Islet precursor cell (in vitro differentiated cells): ENCODE measurements at places on chromosomes 6 and 20.

DNA sequence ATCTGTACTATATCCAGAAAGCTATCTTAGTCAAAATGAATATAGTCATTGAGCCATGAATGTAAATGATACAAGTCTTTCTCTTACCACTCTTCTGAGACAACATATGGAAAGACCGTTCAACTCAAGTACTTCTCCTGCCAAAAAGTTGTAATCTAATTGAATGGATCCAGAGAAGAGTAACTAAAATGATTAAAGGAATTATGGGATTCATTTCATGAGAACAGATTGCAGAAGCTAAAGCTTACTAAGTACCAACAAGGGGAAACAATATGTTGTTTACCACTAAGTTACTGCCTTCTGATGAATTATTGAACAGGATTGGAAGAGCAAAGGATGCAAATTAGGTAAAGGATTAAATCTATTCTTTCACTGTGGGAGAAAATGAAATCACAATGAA is 2.0 kb upstream of the LGSN start:
- no peak for DNase-seq

DNA sequence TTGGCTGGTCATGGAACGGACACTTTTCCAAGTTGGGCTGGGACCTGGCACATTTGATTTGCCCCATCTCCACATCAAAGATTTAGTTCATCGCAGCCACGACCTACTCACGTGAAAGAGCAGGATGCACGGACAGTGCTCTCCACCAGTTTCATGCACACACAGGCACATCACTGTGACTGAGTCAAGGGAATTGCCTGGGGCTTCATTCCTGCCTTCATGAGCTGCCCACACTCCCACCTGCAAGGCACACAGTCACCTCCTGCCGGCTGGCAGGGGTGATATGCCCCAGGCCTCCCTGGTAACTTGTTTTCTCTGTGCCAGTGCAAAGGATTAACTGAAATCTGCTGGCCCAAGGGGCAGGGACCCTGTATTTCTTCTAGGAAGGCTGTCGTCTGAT is 23.3 kb upstream of the CST1 start:
- DNase-seq: peak; percentile 54

- DNase-seq: peak; percentile 27
Observed at GRCh38 chr6:90003069-90003795, 109.0 kb downstream of the GJA10 start.

DNA sequence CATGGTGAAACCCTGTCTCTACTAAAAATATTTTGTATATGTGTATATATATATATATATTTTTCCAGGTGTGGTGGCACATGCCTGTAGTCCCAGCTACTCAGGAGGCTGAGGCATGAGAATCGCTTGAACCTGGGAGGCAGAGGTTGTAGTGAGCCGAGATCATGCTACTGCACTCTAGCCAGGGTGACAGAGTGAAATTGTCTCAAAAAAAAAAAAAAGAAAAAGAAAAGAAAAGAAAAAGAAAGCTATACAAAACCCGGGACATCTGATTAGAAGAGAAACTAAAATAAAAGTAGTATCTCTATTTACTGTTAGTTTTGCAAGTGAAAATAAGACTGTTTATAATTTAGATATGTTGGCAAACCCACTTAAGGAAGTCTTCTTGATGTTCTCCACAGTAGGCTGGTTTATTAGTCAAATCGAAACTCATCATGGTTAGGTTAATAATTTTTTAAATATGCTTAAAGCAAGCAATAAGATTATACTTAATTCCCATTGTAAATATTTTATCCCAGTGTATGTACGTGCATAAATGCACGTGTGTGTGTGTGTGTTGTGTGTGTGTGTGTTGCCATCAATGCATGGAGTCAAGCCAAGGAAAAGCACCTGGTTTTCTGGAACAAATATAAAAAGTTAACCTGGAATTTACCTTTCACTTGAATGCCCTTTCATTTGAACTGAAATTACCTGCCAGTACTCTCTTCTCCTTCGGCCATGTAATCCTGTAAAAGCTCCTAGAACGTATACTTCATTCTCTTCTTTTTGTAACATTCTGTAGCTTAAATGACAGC is 7.1 kb downstream of the VNN2 start:
- no peak for DNase-seq

DNA sequence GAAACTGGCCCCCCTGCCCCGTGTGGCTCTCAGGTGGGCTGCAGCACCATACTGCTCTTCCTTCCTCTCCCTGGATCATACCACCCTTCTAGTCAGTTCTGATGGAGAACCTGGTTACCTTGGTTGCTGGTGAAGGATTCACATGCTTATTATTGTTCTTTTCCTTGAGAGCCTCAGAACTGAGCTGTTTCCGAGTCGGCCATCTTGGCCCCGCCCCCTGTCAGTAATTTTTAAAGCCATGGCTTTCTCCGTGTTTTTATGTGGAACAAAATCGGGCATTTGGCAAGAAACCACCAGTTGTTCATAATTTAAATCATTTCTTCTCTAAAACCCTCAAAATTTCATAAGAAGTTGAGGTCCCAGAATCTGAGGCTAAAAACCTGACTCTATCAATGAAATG is 493.8 kb downstream of the NKAIN2 start:
- no peak for DNase-seq

GRCh38 chr6:138162955-138163575 is 1.3 kb downstream of the ARFGEF3 start:
- DNase-seq: no peak

- DNase-seq: no peak
Observed at GRCh38 chr6:68633972-68634725, 933 bp upstream of the ADGRB3 start.

GRCh38 chr6:15343490-15344191 is 97.8 kb downstream of the JARID2 start:
- DNase-seq: no peak

DNA sequence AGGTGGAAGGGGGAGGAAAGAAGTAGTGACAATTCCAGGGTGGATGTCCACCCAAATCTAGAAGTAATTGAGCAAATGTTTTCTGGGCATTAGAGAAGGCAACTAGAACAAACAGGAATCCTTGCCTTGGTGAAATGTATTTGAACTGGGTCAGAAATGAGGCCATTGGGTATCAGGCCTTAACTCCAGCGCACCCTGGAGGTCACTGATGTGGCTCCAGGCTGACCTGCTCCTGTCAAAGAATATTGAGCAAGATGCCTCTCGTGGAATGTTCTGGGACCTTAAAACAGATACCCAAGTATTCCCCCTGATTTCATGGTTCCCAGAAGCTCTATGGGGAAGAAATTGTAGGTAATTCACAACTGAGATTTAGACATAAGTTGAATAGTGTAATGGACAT is 6.9 kb downstream of the HLA-DPB1 start:
- DNase-seq: peak; percentile 80

GRCh38 chr6:135209803-135210202 is 28.7 kb downstream of the MYB start:
- DNase-seq: no peak

DNA sequence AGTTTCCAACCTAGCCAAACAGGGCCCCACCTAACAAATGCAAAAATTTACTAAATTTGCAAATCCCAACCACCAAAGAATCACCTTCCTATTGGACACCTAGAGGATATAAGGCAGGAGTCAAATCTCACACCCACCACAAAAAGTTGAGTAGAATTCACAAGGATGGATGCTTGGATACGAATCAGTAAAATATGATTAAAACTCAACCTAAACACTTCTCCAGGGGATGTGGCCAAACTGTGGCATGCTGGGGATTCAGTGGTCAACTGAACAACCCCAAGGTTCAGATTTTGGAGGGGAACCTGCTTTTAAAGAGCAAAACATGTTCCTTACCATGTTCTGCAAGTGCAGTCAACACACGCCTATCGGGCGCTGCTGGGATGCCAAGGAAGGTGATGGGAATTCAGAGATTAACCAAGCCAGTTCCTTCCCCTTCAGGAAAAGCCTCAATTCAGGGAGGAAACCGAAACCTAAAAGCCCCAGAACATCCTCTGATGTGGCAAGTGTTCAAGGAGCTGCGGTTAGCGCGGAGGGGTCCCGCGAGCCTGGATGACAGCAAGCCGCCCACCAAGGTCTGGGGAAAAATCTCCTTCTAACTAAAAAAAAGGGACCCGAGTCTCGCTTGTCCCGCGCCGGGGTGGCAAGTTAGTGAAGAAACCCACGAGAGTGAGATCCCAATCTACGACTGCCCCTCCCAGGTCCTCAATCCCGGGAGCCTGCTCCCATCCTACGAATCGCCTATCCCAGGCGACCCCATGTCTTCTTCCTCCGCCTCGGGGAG is 902 bp downstream of the SAMHD1 start:
- no peak for DNase-seq

GRCh38 chr6:106356378-106356777 is 4.1 kb upstream of the CRYBG1 start:
- no peak for DNase-seq

- DNase-seq: peak; percentile 80
Observed at GRCh38 chr6:53119772-53120409, 28.8 kb downstream of the GCM1 start.

DNA sequence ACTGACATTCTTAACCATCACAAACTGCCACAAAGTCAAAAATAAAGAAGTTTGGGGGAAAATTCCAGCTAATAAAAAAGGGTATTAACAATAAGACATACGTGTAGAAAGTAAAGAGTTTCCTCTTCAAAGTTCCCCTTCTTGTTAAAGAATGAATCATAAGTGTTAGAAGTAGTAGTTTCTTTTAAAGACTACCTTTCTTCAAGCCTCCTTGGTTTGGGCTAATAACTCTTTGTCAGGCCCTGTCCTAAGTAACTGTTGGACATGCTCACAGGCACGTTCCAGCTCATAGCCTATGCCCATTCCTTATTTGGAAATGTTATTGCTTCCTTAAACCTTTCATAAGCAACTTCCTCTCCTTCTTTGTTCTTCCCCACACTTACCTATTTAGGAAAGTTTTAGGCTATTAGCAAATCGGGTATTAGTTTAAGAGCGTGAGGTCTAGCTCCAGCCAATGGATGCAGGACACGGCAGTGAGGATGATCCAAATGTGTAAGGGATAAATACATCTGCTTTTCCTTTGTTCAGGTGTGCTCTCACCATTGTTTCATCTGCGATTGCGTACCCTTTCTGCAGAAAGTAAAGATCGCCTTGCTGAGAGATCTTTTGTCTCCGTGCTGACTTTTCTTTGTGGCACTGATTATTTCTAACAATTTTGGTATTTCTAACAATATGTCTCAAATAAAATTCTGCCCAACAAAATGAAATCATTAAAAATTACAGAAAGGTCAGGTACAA is 64.9 kb downstream of the CHD6 start:
- no peak for DNase-seq

GRCh38 chr6:72218125-72218524 is 331.8 kb downstream of the RIMS1 start:
- peak; percentile 86 for DNase-seq

DNA sequence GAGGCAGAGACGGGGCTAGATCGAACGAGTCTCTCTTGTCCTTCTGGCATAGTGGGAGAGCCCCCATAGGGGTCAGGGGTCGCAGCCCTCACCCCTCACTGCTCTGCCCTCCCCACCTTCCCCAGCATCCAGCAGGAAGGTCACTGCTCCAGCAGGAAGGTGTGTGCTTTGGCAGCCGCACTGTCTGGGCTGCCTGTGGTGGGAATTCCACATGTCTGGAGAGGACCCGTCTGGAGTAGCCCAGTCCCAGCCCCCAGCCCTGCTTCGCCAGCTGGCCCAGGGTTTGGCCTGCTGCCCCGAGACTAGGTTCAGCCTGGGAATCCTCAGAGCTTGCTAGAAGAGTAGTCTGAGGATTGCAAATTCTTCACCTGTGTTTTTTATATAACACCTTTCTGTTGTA is 2.5 kb upstream of the R3HDML start:
- peak; percentile 84 for DNase-seq

- DNase-seq: no peak
Observed at GRCh38 chr6:142666599-142667185, 278.3 kb downstream of the HIVEP2 start.

DNA sequence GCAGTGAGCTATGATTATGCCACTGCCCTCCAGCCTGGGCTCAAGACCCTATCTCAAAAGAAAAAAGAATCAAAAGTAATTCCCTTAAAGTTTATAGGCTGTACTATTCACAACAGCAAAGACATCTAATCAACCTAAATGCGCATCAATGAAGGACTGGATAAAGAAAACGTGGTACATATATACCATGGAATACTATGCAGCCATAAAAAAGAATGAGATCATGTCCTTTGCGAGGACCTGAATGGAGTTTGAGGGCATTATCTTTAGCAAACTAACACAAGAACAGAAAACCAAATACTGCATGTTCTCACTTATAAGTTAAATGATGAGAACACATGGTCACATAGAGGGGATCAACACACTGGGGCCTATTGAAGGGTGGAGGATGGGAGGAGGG is 16.7 kb downstream of the ZNFX1 start:
- no peak for DNase-seq

GRCh38 chr20:51494241-51495110 is 48.0 kb downstream of the NFATC2 start:
- no peak for DNase-seq

DNA sequence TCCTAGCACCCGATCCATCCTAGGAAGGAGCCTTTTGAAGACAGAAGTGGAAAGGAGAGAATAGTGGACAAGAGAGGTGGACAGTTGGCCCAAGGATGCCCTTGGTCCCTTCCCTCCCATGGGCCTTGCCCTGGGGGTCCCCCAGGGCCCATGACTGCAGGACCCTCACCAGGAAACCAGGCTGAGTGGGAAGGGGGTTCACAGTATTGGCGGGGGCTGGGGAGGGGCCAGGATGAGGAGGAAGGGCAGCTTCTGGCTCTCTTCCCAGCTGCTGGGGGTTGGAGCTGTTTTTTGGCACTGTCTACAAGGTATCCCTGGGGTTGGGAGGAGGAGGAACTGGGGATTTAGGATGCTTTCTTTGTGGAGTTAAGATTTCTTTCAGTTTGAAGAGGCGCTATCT is 4.0 kb upstream of the DSN1 start:
- no peak for DNase-seq

- peak; percentile 44 for DNase-seq
Observed at GRCh38 chr6:141403103-141403502, 729.6 kb upstream of the GJE1 start.
